SK-MEL-5 (cell line): ENCODE measurements at places on chromosomes 7 and 10. TPM values are rescaled to one million over a fixed set of nuclear protein-coding genes. Genes with fewer than 3 reads are reported as not detected.

CUZD1 gene
- total RNA-seq = 0.18 TPM in 1 of 2 replicates, not detected in the other

MYL10 gene
- total RNA-seq = 1.1 TPM in 1 of 2 replicates, not detected in the other

EPO gene
- 0.29 TPM in 1 of 2 replicates, not detected in the other for total RNA-seq

FRMPD2 gene
- total RNA-seq = not detected in 2 replicates

NOM1 gene
- 15.9 and 17.9 TPM in 2 replicates for total RNA-seq
